ENCODE measurements at places on chromosomes 16 and 17.

DNA sequence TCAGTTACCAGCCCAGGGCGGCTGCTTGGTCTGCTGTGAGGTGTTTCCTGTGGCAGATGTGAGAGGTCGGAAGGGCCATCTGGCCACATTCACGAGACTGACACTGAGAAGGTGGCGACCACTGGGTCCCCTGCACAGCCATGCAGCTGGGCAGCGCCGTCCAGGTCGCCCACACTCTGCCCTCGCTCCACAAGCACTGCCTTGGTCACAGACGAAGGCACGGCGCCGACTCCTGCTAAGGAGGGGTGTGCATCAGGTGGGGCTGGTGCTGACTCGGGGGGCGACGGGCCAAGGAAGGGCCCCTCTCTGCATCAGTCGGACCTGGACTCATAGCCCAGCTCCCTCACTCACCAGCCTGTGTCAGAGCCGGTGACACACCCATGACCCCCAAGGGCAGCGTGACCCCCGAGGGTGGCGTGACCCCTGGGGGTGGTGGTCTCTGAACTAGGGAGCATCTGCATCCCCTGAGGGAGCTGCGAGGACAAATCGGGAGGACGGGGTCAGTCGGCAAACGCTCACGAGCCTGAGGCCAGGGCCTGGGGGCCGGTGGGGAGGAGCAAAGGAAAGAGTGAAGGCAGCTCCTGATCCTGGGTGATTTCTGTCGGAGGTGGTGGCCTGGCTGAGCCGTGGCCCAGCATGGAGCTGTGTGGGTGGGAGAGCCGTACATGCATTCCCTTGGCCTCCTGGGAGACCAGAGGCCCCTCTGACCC lies 30.4 kb downstream of the NME3 start:
- DNase-seq = no peak

GRCh38 chr17:51768706-51769105 lies 389.8 kb downstream of the CA10 start:
- no peak for DNase-seq

DNA sequence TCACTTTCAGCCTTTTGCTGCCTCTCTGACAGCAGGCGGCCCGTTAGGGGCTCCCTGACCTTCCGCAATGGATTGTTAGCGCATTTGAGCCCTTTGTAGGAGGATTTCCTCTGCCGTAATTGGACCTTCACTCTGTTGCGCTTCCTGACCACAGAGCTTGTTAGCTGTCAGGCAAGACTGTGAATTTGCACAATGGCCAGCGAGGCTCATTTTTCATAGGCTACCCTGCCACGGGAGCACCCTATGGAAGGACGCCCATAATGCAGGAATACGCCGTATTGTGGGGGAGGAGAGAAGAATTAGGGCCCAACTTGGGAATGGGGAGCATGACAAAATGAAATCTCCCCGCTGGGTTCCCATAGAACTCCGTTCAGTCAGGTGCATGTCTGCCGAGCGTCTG lies 205.2 kb upstream of the NLRP1 start:
- no peak for DNase-seq

DNA sequence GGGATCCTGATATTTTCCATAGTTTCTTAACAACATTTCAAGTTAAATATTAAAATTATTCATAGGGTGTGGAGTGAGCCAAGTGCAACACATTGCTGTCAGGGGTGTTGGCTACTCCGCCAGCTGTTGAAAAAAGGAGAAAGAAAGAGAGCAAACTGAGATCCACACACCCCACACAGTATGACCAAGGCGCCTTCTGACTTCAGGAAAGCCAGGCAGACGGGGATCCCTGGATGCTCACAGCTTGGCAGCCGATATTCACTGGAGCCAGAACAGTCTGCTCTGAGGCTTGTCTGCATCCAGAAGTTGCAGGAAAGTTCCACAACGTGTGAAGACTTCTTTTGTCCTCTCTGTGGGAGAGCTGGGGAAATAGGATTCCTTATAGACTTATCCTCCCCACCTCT lies 9.3 kb downstream of the CHD9NB start:
- no peak for DNase-seq

DNA sequence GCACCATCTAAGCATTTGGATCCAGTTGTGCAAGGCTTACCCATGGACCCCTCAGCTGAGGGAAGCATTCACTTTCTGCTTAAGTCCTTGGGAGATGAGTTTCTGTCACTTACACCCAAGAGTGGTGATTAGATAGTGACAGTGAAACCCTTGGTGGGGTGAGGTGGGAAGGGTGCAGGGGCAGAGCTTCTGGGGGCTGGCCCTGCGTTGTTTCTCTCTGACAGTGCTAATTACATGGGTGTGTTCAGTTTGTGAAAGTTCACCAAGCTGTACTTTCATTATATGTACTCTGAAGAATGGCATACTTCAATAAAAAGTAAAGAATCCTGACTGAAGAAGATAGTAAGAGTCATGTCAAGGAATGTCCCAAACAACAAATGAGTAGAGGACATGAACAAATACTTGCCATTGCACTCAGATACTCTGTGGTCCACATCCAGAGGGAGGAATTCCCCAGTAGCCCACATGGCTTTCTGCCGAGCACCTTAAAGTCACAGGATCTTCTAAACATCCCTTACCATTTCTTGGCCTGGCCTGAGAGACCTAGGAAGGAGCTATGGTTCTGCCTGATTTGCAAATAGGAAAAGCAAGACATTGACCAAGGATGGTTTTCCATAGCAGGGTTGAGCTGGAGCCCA lies 8.4 kb downstream of the CHST6 start:
- no peak for DNase-seq

GRCh38 chr17:40577611-40578065 lies 12.4 kb upstream of the CCR7 start:
- no peak for DNase-seq

DNA sequence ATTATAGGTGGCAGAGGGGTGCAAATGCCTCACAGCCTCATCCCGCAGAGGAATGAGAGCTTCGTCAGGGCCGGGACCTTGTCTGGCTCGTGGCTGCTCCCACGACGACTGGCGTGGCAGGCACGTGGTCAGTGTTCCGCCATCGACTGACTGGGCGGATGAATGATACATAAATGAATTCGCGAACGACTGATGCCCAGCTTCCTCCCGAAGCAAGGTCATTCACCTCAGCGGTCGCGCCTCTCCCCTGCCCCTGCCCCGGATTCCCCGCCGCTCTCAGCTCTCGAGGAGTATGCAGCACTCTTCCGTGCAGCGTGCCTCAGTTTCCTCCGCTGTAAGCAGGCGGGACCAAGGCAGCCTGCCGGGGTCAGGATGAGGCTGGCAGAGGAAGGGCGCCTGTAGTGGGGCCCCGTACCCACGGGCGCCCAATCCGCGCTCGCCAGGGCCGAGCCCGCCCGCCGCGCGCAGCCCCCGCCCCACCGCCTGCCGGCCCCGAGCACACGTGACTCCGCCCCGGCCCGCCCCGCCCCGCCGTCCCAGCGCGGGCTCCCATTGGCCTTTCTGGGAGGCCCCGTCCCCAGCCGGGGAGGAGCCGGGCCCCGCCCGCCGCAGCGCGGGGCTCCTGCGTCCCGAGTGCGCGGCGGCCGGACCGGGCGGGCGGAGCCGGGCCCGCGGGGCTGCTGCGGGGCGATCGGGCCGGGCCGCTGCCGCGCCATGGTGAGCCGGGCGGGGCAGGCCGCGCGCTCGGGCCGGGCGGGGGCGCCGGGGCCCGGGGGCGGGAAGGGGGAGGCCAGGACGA lies at the start of gene SNN:
SNN (plus strand) TSS at position 632 of the 799 bp plus-strand sequence. CDS start 7,605 bp downstream, outside the sequence.
- peak; percentile 90 for DNase-seq

GRCh38 chr16:27029525-27029924 lies 37.2 kb upstream of the C16orf82 start:
- DNase-seq = no peak

DNA sequence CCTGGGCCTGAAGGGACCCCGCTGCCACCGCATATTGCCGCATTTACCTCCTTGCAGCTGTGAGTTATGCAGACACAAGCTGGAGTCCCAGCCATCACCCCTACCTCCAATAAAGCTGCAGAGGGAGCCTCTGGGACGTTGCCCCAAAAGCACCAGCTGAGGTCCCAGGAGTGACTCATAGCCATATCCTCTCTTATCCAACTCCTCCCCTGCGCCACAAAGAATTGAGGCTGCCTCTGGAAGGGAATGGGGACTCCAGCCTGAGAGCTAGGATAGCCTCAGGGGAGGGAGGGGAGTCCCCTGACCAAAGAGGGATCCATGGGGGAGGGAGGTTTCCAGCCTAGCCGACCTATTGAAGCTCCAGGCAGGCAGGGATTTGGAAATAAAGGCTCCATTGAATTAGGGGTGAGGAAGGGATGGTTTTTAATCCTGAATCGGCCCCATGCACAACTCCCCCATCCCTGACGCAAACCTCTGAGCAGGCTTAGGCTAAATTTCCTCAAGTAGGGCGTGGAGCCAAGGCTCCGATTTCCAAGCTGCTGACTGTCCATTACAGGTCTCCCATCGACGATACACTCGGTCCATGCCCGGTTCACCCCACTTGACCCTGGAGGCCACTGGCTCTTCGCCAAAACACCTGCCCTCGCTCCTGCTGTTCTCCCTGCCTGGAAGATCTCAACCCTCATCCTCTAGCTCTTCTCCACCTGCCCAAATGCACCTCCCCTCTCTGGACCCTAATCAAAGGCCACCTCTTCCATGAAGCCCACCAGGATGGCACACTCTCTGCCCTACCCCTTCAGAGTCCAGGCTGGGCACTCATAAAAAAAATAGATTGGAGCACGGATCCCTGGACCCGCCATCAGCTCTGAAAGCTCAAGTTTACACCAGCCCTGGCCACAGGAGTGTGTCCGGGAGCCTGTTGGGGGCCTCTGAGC lies 27.5 kb downstream of the PIMREG start:
- no peak for DNase-seq

- no peak for DNase-seq
Measured at GRCh38 chr17:49190932-49191331, 19.4 kb downstream of the GNGT2 start.

- peak; percentile 60 for DNase-seq
Measured at GRCh38 chr17:50575581-50576210, 15.2 kb downstream of the CACNA1G start.

DNA sequence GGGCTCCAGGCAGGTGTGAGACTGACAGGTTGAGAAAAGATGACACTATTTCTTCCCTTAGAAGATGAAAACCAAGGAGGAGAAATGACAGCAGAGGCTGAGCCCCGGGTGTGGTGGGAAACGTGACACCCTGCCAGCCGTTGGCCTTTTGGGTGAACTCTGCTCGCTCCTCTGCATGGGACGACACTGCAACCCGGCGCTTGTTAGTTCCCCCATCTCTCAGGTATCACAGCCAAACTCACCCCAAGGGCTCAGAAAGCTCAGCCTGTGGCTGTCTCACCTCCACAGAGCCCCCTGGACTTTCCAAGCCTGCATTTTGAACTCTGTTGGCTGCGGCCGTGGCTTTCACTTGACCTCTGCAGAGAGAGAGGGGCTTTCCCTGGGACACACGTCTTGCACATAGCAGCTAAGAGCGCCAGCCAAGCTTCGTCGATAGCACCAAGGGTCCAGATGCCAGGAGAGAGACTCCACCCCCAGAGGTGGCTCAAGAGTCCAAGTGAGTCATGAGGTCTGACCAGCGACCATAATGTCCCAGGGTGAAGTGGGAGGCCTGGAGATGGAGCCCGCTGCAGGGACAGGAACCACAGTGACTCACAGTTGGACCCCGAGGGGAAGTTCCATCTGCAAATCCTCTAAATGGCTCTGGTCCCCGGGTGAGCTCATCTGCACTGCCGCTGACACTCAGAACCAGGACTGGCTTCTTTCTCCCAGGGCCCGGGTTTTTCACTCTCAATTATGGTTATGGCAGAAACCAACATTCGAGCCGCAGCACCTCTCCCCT lies 301.9 kb downstream of the SOX9 start:
- peak; percentile 56 for DNase-seq

DNA sequence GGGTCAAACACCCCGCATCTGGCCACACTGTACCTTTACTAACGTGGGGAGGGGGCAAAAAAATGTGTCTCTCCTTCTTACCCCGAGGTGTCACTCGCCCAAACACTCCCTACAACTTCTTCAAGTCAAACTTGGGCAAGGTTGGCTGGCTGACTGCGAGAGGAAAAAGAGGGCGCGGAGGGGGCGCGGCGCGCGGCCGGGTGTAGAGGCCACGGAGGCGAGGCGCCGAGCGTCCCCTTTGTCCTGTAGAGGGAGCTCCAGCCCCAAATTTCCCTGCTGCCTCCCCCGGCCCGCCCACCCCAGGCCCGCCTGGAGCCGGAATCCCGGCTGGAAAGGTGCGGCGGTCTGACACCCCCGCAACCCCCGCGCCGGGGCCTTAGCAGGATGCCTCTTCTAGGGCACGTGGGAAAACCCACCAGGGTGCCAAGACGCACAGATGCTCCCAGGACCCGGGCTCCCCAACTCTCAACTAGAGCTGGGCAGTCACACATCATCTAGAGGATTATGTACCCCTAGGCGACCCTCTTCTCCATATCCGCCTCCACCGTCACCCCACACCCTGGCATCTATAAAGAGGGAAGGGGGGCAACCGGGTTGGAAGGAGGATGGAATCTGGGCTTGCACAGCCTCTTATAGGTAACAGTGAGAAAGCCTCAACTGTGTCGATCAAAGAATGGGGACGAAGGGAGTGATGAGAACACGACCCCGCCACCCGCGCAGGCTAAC lies 4.2 kb downstream of the IRX3 start:
- peak; percentile 78 for DNase-seq

GRCh38 chr17:77810536-77810935 lies 148.0 kb upstream of the TNRC6C start:
- no peak for DNase-seq

DNA sequence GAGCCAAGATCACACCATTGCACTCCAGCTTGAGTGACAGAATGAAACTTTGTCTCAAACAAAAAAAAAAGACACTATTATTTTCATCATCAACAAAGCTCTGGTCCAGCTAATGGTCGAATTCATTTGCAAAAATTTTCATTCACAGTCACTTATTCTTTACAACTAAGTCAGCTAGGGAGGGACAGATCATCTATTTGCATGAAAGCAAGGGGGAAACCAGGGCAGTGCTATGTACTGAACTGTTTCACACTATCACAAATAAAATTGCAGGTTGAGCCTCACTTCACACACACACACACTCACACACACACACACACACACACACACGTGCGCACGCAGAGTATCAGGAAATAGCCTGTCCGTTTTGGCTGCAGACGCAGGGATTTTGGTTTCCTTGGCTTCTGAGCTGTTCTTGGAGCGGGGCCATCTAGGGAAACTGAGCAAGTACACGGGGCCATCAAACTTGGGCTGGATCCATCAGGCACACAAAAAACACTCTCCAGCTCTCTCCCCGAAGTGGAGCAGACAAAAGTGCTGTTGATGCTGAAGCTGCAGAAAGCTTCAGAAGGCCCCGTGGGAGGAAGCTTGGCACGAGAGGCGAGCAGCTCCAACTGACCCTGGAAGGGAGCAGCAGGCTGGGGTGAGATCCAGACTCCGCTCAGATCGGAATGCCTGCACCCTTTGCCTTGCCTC lies 44.3 kb upstream of the HELZ start:
- DNase-seq = no peak

- DNase-seq = no peak
Measured at GRCh38 chr17:69547947-69548346, 133.4 kb downstream of the MAP2K6 start.

DNA sequence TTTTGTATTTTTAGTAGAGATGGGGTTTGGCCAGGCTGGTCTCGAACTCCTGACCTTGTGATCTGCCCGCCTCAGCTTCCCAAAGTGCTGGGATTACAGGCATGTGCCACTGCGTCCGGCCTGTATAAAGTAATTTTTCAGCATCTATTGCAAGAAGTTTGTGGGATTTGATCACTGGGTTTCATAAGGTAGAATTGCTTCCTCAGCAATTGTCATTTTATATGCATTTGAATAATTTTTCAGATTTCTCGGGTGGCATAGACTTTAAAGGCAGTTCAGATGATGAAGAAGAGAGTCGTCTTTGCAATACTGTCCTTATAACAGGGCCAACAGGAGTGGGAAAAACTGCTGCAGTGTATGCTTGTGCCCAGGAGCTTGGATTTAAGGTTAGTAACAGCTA lies 37.0 kb downstream of the TEFM start:
- no peak for DNase-seq

Measured in activated CD8-positive, alpha-beta memory T cell treated with anti-CD3 and anti-CD28 coated beads, Interleukin-2, amount 50 U/mL, for 48 hours (primary cell).